ENCODE measurements at places on chromosomes 1 and 21.
A peak's percentile ranks its signal among the peaks of the same experiment; 100 is the strongest.

DNA sequence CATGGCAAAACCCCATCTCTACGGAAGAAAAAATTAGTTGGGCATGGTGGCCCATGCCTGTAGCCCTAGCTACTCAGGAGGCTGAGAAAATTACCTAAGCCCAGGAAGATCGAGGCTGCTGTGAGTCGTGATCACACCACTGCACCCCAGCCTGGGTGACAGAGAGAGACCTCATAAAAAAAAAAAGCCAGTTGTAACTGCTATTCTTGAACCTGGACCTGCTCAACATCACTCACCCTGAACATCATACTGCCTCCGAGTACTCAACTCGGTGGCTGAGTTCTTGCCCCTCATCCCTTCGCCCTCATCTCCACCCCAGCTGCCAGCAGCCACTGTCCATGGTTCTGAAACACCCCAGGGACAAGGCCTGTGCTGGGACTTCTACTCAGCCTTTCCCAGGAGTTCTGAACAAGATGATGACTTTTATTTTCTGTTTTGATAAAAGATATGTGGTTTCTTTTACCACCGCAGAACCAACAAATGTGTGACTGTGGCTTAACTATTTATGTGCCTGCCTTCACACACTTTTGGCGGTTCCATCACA, 5.4 kb upstream of the DISP3 start:
- H3K36me3 ChIP-seq: no peaks in the 10 kb centered on the region
- no peak for DNase-seq
- H3K4me3 ChIP-seq: no peak overlapping the region
- H3K4me1 ChIP-seq: peaks cover 5% of the 10 kb centered on the region
- H3K27me3 ChIP-seq: peaks cover 83% of the 10 kb centered on the region
- no peak overlapping the region for H3K27ac ChIP-seq

- H3K36me3 ChIP-seq: no peaks in the 10 kb centered on the region
- H3K27ac ChIP-seq: no peak overlapping the region
- peaks cover 66% of the 10 kb centered on the region for H3K4me1 ChIP-seq
- H3K4me3 ChIP-seq: no peak overlapping the region
- no peak for DNase-seq
- H3K27me3 ChIP-seq: no peaks in the 10 kb centered on the region
Observed at GRCh38 chr21:37558676-37559211, 192.2 kb downstream of the DYRK1A start.

DNA sequence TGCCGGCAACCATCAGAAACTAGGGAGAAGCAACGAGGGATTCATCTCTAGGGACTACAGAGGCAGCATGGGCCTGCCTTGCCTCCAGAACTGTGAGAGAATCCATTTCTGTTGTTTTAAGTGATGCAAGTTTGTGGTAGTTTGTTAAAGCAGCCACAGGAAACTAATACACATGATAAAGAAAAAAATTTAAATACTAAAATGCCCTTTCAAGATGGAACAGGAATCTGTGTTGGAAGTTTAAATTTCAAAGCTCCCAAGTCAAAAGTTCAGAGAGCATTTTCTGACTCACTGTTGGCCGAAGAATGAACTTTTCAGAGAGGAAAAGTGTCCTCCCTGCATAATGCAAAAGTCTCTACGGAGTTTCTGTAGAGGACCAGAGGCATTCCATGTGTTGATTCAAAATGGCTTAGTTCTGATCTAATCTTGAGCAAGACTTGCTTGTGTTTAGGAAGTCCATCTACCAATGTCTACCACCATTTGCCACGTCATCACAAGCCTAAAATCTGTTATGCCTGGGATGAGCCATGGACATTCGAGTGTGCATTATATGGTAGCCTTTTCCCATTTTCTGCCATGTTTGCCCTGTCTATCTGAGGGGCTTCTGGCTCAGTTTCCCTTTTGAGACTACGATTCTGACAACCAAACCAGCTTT, 22.4 kb upstream of the ARHGAP29 start:
- no peak for DNase-seq
- no peaks in the 10 kb centered on the region for H3K36me3 ChIP-seq
- no peak overlapping the region for H3K4me3 ChIP-seq
- H3K27me3 ChIP-seq: no peaks in the 10 kb centered on the region
- H3K4me1 ChIP-seq: peaks cover 16% of the 10 kb centered on the region

GRCh38 chr21:36722370-36723368, 23.8 kb downstream of the SIM2 start:
- no peak for DNase-seq
- H3K36me3 ChIP-seq: no peaks in the 10 kb centered on the region
- no peak overlapping the region for H3K4me3 ChIP-seq
- no peaks in the 10 kb centered on the region for H3K4me1 ChIP-seq
- no peak overlapping the region for H3K27ac ChIP-seq
- peaks cover 85% of the 10 kb centered on the region for H3K27me3 ChIP-seq

GRCh38 chr1:151294742-151295462, 12.8 kb downstream of the ZNF687 start:
- H3K36me3 ChIP-seq: peaks cover 98% of the 10 kb centered on the region

- no peak overlapping the region for H3K27ac ChIP-seq
- H3K27me3 ChIP-seq: peaks cover 18% of the 10 kb centered on the region
- H3K36me3 ChIP-seq: no peaks in the 10 kb centered on the region
- no peak for DNase-seq
- H3K4me3 ChIP-seq: no peak overlapping the region
Observed at GRCh38 chr1:175834597-175834996, 91.2 kb upstream of the TNR start.

DNA sequence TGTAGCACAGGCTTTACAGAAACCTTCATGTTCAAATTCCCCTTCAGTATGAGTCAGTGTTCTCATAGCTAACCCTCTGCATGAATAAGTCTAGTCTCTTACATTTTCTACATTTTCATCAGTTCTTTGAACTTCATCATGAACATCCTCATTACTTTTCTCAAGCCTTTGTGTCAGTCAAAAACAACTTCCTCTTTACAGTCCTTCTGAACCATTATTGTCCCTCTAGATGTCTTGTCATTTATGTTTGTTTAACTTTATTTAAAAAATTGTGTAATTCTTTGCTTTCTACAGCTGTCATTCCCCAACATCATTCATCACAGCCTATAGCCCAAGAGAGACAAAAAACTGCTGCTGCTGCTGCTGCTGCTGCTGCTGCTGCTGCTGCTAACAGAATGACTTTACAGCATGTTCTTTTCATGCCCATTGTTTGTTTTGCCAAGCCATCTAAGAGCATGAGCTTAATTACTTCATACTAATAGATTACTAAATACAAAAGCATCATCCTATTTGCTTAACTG, 133.1 kb downstream of the LRRC40 start:
- no peaks in the 10 kb centered on the region for H3K4me1 ChIP-seq
- no peak overlapping the region for H3K4me3 ChIP-seq
- DNase-seq: no peak
- H3K27me3 ChIP-seq: no peaks in the 10 kb centered on the region
- H3K36me3 ChIP-seq: no peaks in the 10 kb centered on the region

DNA sequence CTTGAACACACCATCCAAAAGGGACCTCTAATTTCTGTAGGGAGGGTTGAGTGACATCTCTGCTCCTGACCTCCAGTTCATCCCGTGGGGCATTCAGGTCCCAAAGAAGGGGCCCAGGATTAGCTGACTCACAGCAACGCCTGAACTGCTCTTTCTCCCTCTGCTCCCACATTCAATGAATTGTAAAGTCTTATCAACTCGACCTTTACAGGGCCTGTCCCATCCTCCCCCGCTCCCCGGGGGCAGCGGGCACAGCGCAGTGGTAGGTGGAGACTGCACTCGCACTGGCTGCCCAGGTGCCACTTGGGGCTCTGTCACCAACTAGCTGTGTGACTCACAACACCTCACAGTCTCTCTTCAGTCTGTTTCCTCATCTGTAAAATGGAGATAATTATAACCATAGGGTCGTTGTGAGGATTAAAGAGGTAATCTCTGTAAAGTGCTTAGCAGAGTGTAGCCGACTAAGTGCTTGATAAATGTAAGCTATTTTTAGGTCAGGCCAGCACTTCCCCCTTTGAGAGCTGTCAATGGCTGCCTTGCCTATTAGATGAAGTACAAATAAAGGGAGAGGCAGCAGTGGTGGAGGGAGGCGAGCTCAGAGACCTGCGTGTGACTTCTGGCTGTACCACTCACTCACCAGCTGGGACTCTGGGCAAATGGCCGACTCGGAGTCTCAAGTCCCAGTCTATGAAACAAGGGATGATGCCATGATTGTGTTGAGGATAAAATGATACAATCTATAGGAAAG, 637 bp upstream of the MYBPHL start:
- peak overlapping the region; percentile 75 for H3K27ac ChIP-seq
- H3K4me3 ChIP-seq: peak overlapping the region; percentile 21
- peaks cover 20% of the 10 kb centered on the region for H3K36me3 ChIP-seq

DNA sequence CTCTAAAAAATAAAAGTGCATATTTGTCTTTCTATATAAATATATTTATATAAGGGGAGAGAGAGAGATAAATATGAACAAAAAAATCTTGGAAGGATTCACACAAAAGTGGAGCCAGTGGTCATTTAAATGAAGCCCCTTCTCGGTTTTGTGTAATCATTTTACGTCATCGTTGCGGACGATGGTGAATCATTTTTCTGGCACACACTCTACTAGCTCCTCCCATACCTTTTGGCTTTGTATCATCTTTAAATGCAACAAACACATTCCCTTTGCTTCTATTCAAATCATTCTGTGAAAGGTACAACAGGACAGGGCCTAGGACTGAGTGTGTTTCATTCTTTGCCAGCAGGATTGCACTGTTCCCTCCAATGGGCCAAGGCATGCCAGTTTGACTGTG, 186.8 kb downstream of the TGFB2 start:
- H3K27me3 ChIP-seq: no peaks in the 10 kb centered on the region
- no peak for DNase-seq
- H3K4me1 ChIP-seq: no peaks in the 10 kb centered on the region
- H3K4me3 ChIP-seq: no peak overlapping the region
- H3K36me3 ChIP-seq: no peaks in the 10 kb centered on the region
- H3K27ac ChIP-seq: no peak overlapping the region

DNA sequence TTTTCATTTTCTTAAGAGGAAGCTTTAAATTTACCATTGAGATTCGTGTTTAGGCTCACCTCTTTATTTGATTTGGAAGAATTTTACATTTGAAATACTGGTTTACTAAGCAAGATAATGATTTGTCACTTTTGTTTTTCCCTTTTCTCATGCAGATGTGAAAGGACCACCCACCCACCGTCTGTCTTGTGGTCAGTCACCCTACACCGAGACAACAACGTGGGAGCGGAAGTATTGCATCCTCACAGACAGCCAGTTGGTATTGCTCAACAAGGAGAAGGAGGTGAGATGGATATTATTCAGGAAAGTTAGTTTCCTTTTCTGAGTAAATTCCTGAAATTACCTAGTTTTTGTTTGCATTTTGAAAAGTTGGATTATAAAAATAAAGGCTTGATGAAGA, 189.5 kb downstream of the RASAL2 start:
- DNase-seq: no peak
- H3K27me3 ChIP-seq: no peaks in the 10 kb centered on the region
- H3K27ac ChIP-seq: no peak overlapping the region
- no peak overlapping the region for H3K4me3 ChIP-seq

DNA sequence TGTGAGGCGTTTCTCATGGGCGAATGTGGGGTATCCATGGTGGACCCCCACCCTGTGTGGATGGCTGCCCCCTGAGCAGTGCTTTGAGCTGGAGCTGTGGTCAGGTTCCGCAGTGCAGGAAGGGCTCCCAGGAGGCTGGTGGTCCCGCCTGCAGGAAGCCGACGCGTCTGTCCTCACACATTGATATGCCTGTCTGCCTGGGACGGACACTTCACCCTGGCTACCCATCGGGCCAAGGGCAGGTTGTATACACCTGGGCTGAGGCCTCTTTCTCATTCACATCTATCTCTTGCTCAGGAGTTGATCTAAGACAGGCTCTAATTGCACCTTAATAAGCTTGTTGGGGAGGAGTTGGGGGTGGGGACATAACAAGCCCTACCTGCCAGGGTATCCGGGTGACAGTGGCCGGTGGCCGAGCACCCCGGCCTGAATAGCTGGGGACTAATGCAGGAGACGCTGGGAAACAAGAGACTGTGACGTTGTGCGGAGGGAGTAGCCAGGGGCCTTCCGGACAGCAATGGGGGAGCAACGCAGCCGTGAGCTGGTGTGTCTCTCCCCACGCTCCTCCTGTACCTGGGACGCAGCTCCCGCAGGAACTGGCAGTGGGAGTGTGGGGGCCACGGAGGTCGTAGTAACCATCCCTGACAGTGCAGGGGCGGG, 21.7 kb downstream of the PDXK start:
- peak overlapping the region; percentile 28 for H3K27ac ChIP-seq
- peak overlapping the region; percentile 25 for H3K4me3 ChIP-seq
- H3K36me3 ChIP-seq: peaks cover 38% of the 10 kb centered on the region
- no peaks in the 10 kb centered on the region for H3K27me3 ChIP-seq

DNA sequence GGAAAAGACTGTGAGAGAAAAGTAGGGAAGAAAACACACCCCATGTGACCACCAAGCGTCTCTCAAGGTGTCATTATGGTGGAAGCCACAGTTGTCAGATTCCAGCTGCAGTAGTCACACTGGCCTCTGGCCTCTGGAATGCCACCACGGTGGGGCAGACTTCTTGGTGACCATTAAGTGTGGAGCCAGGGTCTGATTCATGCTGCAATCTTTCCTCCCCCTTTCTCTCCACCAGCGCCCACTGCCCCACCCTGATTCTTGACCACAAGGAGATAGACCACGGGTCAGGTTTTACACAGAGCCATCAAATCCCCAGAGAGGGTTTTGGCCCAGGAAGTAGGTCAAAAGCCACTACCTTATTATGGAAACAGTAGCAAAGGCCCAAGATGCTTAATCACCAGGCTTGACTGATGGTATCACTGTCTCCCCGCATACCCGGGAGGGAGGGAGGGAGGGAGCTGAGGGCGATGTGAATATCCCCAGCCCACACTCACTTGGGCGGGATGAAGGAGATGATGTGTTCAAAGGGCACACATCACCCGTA, 52.7 kb upstream of the GRHL3 start:
- H3K36me3 ChIP-seq: no peaks in the 10 kb centered on the region
- no peaks in the 10 kb centered on the region for H3K4me1 ChIP-seq
- H3K27me3 ChIP-seq: no peaks in the 10 kb centered on the region
- no peak overlapping the region for H3K27ac ChIP-seq

DNA sequence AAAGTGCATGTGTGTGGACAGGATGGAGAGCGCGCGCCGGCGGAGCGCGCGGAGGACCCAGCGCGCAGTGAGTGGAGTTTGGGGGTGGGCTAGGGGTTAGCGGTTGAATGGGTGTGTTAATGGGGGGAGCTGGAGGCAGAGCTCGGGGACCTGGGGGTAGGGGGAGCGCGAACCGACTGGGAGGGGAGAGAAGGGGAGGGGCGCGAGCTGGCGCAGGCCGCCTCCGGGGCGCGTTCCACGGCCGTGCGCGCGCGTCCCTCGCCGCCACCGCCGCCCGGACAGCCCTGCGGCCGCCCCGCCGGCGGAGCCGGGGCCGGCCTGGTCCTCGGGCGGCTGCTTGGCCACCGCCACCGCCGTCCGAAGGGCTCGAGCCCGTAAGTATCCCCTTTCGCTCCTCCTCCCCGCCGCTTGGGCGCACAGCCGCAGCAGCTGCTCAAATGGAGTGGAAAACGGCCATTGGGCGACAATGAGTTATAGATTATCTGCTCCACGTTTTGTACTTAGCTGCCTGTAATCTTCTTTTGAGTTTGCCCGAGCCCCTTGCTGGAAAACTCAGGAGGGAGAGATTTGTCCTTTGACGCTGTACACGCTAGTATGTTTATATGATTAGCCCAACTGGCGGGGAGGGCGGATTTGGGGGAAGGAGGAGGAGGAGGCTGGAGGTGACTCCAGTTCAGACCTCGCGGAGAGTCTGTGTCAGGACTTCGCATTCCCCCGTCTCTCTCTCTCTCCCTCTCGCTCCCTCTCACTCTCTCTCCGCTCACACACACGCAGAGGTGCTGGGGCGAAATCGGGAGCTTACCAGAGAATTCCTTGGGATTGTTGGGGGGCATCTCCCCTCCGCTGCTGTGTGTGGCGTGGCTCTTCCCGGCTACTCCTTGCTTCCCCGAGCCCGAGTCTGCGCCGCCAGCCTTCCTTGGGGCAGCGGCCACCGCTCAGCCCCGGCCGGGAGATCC, at the start of gene ADGRL2:
Gene ADGRL2 (plus strand): TSS at position 240 of the 956 bp plus-strand sequence. CDS start 36,051 bp downstream, outside the sequence.
- peaks cover 56% of the 10 kb centered on the region for H3K4me1 ChIP-seq
- no peaks in the 10 kb centered on the region for H3K27me3 ChIP-seq
- peak; percentile 80 for DNase-seq
- no peaks in the 10 kb centered on the region for H3K36me3 ChIP-seq
